ENCODE measurements at places on chromosomes 16 and 17. TPM values are rescaled to one million over a fixed set of nuclear protein-coding genes. Genes with fewer than 3 reads are reported as not detected.

Gene QPRT
- total RNA-seq: 24.9 TPM

DNA sequence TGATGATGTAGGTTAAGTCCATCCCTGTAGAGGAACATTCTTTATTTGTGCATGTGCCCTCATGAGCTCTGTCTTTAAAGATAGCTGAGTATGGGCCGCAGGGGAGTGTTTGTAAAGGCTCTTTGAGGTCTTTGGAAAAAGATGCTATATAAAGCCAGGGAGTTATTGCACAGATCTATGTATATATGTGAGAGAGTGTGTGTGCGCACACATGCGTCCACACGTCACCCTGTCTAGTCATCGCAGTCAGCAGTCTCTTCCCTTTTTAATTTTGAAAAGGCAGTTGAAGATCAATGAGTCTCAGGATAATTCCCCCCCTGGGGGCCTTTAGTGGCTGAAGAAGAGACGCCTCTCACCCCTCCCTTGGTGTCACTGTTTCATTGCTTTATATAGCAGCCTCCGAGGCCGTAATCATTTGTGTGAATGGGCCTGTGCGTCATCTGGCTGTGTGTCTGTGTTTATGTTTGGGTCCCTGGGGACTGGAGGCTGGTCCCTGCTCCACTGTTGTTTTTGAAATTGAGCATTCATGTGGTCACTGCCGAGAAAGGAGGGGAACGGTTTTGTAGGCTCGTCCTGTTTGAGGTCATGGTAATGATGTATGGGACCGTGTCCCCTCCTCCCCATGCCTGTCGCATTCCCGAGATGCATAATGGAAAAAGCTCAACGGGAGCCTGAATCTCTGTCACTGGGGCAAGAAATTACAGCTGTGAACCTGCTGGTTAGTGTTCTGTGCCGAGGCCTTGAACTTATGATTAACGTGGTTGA is 143.9 kb downstream of the SNX29 start:
- peak; percentile 58 for DNase-seq

DNA sequence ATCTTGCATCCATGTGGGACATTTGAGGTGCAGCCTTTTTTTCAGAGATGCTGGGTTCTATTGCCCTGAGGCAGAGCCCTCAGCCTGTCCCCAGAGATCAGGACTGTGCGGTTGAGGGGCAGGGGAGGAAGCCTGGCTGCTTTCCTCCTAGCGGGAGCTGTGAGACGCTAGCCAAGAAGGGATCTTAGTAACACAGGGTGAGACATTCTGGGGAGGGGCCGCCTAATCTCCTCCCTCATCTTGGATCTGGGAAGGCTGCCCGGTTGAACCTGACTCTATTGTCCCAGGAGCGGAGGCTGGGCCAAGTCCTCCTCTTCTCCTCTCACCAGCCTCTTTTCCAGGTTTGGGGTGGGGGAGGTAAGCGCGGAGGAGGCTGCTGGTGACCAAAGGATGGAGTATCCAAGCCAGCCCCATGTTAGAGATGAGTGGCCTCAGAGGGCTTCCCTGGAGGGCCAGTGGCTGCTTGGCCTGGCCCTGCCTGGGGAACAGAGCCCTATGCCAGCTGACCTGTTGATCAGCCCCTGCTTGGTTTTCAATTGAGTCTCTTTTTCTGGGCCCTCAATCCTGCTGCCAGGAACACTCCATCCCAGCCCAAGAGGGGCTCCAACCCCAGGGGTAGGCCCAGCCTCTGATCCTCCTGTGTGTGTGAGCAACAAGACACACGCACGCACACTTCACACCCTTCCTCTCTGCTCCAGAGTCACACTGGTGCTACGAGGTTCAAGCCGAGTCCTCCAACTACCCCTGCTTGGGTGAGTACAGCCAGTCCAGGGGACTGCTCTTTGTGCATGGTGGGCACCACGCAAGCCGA is 5.0 kb downstream of the CA4 start:
- peak; percentile 61 for DNase-seq

DNA sequence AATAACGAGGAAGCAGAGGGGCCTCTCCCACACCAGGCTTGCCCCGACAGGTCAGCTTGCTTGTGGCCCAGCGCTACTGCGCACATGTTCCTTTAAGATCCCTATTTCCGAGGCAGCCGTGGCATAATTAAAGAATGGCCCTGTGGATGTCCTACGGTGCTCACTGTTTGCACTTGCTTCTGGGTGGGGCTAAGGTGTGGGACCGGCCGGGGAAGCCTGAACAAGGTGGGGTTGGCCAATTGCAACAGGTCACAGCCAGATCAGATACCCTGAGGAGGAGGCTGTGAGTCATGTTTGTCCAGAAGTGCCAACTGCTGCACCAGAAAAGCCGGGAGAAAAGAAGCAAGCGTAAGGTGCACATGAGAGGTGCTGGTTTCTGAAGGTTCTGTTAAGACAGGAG is 158.5 kb upstream of the CACNG5 start:
- DNase-seq: peak; percentile 22

Gene LPCAT2
- total RNA-seq: 27.0 TPM

- DNase-seq: no peak
These were observed 1180.6 kb upstream of the CDH8 start for GRCh38 chr16:63216696-63217423.

Gene SIAH1
- 47.6 TPM for total RNA-seq

Gene KRTAP2-1
- total RNA-seq: not detected

DNA sequence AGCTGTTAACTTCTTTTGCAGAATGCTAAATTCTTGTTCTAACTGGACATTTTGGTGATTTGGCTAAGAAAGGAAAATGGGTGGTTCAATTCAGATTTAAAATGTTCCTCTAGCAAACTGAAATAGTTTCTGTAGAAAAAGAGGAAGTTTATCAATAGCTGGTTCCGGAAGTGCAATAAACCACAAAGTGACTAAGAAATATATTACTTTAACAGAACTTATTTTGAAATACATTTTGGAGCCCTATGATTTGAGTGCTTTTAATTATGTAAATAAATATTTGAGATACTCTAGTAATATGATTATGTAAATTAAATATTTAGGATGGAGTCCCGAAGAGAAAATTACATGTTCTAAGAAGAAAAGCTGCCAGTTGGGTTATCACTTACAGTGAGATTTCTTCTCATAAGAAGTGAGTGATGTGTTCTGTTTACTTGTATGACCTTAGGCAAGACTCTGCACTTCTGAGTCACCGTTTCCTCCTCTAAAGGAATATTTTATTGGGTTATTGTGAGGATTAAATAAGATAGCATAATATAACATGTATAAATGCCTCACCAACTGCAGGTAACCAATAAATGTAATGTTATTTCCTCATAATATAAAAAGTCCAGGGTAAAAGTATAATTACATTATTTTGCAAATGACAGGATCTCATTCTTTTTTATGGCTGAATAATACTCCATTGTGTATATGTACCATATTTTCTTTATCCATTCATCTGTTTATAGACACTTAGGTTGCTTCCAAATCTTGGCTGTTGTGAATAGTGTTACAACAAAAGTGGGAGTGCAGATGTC is at the start of gene EVI2B:
TSS of gene EVI2B (minus strand) at position 73 of the 800 bp plus-strand sequence. CDS start 8,445 bp downstream, outside the sequence.
- no peak for DNase-seq

- DNase-seq: no peak
These were observed 58.0 kb upstream of the FAM20A start for GRCh38 chr17:68658999-68659780.

Gene PLEKHH3
- 38.9 TPM for total RNA-seq

DNA sequence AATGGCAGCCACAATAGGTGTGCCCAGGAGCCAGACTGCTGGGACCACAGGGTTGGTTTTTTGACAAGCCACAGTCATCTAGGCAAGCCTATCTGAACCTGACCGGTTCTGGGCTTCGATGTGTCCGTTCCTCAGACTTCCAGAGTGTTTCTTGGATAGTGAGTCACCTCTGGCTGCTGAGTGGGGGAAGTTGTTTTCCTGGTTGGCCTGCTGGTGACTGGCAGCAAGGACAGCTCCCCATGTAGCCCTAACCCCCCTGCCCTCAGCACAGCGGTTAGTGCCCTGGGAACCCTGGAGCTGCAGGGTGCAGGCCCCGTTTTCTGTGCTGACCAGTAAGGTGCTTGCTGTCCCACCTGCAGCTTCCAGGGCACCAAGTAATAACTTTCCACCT is 65.5 kb downstream of the PLD6 start:
- no peak for DNase-seq

DNA sequence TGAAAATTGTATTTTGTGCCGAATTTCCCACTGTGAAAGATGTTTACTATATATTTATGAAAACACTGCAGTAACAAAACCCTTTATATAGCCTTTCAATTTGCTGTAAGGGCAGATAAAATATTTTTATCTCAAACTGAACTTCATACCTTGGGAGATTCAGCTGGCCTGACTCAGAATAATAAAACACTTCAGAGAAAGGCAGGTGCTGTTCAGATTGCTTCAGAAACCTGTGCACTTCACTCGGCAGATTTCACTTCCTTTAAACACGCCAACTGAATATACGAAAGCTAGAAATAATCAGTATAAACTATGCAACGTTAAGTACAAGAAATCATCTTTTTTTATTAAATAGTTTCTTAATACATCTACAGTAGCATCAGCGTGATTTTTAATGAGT is 839.1 kb upstream of the RBFOX1 start:
- DNase-seq: no peak

DNA sequence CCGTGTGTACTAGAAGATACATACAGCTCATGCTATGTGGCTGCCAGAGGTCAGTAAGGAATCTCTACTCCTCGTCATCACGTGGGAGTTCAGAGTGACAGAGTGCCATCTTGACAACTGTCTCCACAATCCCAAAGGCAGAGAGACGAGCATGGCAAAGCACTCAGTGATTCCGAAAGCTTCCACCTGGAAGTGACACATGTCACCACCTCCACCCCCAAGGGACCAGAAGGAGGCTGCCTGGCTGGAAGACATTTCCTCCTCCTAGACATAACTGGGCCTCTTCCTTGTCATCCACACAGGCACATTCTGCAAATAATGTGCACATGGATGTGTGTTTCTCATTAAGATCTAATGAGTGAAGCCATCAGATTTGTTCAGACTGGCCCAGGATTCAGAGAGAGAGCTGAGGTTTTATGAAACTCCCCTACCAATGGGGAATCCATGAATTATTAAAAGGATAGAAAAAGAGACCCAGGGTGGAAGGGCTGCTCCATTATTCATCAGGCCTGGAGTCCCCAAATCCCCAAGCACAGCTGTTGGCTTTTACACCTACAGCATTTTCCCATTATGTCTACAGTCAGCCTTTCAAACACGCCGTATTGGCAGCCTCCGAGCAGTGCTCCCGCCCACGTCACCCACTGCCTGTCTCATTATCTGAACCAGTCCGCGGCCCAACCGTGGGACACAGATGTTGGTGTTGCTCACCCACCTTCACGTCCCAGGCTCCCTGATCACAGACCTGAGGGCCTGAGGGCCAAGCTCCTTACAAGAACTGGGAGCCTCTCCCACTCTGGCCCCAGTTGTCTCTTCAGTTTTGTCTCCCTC is 3.3 kb upstream of the CACNG5 start:
- DNase-seq: no peak

DNA sequence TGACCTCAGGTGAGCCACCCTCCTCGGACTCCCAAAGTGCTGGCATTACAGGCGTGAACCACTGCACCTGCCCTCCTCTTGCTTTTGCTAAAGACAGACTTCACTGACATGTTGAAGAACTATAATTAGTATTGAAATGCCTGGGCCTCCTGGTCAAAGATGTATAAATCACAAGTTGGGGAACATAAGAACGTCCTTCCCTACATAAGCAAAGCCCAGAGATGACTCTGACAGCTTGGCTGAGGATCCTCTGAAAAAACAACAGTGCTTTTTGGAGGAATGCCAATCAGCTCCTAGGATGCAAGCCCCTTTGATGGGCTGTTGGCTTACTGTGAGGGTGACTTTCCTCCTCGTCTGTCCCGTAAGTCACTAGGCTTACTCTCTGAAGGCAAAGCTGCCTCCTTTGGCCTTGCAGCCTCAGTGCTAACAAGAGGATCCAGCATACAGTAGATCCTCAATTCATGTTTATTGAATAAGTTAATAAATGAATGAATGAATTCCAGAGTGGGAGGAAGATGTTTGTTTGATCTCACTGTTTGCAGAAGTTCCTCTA is 6.3 kb downstream of the APOH start:
- no peak for DNase-seq

Gene C17orf50
- total RNA-seq: not detected

GRCh38 chr16:87303431-87303930 is 13.7 kb downstream of the C16orf95 start:
- no peak for DNase-seq

DNA sequence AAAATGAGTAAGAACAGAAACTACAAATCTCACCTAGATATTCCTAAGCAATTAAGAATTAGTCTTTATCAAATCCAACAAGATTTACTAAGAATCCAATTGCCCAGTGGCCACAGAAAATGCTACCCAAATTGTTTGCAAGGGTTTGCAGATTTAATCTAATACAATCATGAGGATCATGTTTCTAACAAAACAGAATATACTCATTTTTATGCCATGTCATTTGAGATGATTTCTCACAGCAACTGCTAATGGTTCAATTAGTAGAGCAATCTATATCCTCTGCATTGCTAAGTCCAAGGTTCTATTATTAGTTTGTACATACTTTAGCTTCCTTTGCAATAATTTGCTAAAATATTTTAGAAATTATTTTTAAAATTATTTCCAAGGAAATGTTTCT is 41.2 kb downstream of the HELZ start:
- DNase-seq: no peak

- peak; percentile 43 for DNase-seq
These were observed 15.7 kb downstream of the IL34 start for GRCh38 chr16:70661918-70662641.

DNA sequence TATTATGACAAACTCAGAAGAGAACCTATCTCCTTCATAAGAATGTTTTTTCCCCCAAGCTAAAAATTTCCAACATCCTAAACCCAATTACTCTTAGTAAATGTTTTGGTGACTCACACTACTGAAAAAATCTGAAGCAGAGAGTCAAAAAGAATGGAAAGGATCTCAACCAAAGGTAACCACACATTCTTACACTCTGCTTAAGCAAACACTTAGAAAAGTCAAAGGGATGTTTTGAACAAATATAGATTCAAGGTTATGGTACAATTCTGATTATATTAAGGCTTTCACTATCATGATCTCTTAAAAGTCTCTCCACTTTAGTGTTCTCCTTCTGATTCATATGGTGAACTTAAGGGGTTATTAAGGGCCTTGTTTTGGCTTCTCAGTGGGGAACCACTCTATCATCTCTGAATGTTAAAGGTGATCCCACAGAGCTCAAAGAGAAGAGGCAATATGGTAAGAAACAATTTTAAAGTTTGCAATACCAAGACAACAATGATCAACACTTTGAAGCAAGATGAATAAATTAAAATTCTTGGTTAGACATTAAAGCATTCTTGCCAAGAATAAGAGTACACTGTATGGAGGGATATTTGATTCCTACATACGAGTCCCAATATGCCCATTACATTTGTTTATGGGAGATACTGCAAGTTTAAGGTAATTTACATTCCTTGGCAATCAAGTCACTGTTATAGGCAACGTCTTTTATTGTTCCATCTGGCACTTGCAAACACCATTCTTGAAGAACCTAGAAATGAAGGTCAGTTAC is 69.2 kb downstream of the CDC27 start:
- no peak for DNase-seq

- DNase-seq: no peak
These were observed 46.0 kb downstream of the TMC5 start for GRCh38 chr16:19463468-19464315.

- DNase-seq: no peak
These were observed 6.4 kb upstream of the SLC39A11 start for GRCh38 chr17:73098919-73099318.

Gene CFAP52
- total RNA-seq: not detected

All from tongue (tissue), 3 donors.